GM19239 (cell line): ENCODE measurements at places on chromosomes 11 and 22.

GRCh38 chr11:4071914-4072313, 22.7 kb upstream of the RRM1 start:
- no peak for DNase-seq

GRCh38 chr11:129115652-129116586, 76.2 kb downstream of the ARHGAP32 start:
- DNase-seq, result no peak

DNA sequence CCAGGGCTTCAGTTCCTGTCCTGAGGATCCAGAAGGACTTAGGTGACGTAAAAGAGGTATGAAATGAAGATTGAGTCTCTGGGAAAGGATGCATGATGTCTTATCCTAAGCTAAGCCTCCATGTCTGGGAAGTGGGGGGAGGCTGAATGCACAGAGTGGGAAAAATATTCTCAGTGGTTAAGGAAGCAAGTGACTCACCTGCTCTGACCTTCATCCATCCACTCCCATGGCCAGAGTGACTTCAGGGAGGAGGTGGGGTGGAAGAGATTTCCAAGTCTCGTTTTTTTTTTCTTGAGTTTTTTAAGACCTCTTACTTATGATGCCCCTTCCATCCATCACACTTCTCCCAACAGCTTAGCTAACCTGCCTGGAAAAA, 32.5 kb upstream of the POLD3 start:
- DNase-seq, result no peak

- no peak for DNase-seq
These were observed 12.4 kb downstream of the SEC14L3 start for GRCh38 chr22:30459181-30460052.

DNA sequence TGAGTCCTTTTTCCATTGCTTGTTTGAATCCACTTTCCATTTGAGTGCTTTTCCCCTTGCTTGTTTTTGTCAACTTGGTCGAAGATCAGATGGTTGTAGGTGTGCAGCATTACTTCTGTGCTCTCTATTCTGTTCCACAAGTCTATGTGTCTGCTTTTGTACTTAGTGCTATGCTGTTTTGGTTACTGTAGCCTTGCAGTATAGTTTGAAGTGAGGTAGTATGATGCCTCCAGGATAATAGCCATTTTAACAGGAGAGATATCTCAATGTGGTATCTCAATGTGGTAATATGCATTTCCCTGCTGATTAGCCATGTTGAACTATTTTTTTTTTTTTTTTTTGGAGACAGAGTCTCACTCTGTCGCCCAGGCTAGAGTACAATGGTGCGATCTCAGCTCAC, 16.7 kb downstream of the ACRV1 start:
- DNase-seq, result no peak

DNA sequence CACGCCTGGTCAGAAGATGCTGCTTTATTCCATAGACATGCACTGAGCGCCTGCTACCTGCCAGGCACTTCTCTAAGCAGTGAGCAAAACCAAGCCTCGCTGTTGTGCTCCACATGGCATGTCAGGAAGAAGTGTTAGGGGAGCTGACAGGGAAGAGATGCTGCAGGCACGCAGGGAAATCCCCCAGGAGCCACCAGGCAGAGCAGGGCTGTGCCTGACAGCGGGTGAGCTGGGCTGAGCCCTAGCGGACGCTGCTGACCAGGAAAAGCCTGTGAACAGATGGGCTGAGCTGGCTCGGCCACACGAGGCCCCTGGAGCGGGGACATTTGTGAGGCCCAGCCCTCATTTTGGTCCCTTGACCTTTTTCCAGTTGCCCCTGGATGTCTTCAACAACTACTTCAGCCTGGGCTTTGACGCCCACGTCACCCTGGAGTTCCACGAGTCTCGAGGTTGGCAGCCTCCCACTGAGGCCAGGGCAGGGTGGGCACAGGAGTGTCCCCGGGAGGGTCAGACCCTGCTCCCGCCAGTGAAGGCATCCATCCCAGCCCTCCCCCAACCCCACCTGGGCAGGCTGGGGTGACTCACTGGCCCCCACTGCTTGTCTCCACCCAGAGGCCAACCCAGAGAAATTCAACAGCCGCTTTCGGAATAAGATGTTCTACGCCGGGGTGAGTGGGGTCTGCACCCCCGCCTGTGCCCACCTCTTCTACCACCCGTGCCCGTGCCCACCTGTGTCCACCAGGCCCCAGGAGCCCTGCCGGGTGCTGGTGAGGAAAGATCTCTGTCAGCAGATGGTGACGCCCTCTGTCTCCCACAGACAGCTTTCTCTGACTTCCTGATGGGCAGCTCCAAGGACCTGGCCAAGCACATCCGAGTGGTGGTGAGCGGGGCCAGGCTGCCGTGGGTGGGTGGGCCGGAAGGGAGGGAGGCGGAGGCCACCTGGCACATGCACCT, 7.4 kb upstream of the MDK start:
- DNase-seq, result no peak

DNA sequence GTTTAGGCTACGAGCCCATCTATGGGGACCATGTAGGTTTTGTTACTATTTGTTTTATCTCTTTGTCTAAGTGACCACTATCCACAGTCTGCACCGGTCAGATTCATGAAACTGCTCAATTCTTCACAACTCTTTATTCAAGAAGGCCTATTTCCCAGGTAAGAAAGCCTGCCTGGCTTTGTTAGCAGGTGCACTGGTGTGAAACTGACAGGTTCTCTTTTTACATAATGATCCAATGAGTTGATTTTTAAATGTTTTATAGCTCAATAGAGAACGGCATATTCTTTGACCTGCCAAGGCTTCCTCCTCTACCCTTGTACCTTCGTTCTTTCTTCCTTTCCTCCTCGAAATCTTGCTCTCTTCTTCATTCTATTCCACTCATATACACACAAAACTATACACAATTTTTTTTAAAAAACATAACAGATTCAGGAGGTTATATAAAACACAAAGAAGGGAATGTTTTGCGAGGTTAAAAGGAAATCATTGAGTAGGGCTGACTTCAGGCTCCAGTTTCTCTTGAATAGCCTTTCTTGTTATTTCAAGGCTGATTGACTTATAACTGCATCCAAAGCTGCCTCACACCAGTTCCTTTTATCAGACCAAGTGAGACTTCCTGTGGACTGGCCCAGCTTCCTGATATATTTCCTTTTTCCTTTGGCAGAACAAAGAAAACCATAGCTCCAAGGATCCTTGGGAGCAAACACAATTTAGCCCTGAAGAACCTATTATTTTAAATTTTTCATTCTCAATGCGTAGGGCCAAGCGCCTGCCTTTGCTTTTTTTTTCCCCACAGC, 11.4 kb downstream of the FLI1 start:
- DNase-seq, result no peak

- DNase-seq, result no peak
These were observed 16.7 kb upstream of the UCP3 start for GRCh38 chr11:74025467-74026166.

GRCh38 chr11:10488121-10488933, 33.3 kb downstream of the AMPD3 start:
- DNase-seq, result no peak

DNA sequence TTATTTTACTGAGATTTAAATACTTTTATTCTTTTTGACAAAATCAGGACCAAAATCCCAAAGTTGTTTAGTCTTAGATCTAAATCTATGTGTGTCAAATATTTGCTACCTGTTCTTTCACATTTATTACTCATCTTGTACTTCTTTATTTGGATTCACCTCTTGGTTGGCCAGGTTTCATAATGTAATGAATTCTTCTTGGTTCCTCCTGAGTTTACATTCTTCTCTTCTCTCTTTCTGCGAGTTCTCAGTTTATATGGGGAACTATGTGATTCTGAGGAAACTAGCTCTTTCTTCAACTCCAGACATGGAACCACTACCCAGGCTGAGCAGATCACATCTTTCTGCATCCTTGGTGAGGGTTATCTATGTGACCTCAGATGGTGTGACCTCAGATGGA, 50.2 kb downstream of the EHF start:
- DNase-seq, result no peak

- DNase-seq, result no peak
These were observed 40.5 kb upstream of the BIRC3 start for GRCh38 chr11:102276783-102277182.

DNA sequence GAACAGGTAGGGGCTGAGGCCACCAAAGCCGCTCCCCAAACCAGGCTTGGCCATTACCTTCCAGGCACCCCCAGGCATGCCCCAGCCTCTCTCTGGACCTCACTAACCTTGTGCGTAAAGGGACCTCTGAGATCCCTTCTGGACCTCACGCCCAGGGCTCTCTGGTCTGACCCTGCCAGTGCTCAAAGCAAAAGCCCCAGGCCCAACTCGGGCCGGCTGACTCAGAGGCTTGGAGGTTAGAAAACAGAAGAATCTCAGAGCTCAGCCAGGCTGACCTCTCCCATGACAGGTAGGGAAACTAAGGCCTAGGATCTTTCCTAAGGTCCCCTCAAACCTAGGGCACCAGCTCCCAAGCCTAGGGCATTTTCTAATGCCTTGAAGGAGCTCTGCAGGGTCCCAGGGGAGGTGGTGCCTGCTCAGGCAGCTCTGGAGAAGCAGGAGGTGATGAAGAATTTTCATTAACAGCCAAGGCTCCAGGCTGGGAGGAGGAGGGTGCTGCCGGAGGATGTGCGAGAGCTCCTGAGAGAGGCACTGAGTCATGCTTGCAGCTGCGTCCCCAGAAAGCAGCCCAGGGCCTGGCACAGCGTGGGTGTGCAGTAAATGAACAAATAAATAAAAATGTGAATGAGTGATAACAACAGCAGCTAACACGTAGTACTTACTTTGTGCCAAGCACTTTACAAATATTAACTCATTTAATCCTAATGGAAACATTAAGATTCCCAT, 25.6 kb downstream of the ARRB1 start:
- no peak for DNase-seq

DNA sequence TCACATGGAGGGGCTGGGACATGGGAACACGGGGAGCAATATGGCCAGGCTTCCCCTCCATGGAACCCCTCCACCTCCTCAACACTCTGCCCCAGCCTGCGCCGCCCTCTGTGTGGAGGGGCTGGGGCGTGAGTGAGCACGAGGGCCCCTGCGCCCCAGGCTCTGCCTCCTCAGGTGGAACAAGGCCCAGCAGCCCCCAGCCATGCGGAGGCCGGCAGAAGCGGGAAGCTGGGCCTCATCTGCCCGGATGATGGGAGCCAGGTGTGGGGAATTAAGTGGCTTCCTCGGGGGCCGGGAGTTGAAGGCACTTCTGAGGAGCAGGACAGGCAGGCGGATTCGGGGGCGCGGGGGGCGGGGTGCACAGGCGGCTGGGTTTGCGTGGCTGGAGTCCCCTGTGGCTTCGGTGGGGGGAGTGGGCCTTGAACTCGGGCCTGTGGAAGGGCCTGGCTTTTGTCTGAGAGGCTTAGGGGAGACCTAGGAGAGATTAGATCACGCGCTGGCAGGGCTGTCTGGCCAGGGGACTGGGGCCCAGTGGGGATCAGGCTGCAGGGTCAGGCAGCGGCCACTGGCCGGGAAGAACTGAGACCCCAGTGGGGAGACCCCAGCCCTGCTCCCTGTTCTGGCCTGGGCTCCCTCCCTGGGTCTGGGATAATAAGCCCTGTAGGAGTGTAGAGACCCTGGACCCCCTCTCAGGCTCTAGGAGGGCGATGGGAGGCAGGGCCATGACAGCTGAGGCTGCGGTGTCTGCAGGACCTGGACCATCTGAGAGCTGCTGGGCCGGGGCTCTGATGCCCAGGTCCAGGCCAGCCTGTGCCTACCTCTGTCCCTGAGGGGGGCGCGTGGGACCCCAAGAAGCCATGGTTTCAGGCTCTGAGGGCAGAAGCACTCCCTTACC, 13.3 kb downstream of the PRR33 start:
- DNase-seq, result no peak

- no peak for DNase-seq
These were observed 579 bp upstream of the CABP7 start for GRCh38 chr22:29718949-29719898.

DNA sequence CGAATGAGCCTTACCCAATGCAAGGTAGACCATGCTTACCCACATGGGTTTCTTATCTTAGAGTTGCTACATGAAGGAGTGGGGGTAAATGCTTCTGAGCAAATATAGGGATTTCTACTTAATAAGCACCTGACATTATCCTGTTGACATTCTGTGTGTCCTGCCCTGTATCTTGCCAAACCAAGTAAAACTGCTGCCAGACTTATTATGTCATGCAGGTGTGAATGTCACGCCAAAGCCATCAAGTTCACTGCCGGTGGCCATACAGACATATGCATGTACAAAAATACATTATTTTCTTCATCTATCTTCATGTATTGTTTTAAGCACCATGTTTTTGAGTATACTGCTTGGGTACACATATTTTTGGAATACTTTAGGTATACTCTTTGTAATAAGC, 70.2 kb downstream of the NOX4 start:
- no peak for DNase-seq

- no peak for DNase-seq
These were observed 7.3 kb downstream of the UBE2L6 start for GRCh38 chr11:57560146-57560545.

GRCh38 chr11:27456140-27456794, 16.3 kb downstream of the LGR4 start:
- DNase-seq, result no peak

DNA sequence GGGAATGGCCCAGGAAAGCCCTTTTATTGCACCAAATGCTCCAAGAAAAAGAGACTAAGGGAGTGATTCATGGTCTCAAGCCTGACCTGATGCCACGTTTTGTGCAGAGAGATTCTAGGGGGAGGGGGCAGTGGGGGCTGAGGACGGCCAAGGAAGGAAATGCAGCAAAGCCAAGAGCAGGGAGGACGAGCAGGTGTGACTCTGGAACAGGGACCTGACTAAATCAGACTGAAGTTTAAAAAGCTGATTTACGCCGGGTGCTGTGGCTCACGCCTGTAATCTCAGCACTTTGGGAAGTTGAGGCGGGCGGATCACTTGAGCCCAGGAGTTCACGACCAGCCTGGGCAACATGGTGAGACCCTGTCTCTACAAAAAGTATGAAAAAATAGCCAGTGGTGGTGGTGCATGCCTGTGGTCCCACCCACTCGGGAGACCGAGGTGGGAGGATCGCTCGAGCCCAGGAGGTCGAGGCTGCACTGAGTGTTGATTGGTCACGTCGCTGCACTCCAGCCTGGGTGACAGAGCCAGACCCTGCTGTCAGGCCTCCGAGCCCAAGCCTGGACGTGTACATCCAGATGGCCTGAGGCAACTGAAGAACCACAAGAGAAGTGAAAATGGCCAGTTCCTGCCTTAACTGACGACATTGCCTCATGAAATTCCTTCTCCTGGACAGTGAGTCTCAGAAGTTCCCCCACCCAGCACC, 10.8 kb upstream of the IFITM3 start:
- DNase-seq, result no peak

- no peak for DNase-seq
These were observed 12.6 kb upstream of the GLYATL1 start for GRCh38 chr11:58926695-58927094.

DNA sequence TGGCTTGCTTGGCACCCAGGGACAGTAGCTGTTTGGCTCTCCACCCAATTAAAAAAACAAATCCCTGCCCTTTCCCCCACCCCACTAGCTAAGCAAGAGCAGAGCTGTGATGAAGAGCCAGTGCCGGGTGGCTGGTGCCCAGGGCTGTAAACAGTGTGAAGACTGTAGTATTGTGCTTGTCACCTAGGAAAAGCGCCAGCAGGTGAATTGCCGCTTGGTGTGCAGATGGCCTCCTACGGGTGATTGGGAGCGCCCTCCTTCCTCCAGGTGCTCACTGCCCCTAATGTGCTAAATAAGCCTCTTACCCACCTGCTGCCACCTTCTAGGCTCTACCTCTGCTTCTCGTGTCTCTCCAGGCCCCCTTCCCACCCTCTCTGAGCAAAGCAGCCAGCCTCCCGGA, 18.4 kb upstream of the RAPSN start:
- no peak for DNase-seq
